ENCODE measurements at places on chromosomes 11 and 22. TPM values are rescaled to one million over a fixed set of nuclear protein-coding genes. Genes with fewer than 3 reads are reported as not detected.

CD3D gene
- total RNA-seq, result not detected

USP2 gene
- 2.4 TPM for total RNA-seq

MS4A3 gene
- 0.41 TPM for total RNA-seq

IL10RA gene
- 2.0 TPM for total RNA-seq

GAL gene
- total RNA-seq, result not detected
